DMS79 treated with DMSO at 0.1 percent for 48 hours (cell line): ENCODE measurements at places on chromosomes 13 and 19.

DNA sequence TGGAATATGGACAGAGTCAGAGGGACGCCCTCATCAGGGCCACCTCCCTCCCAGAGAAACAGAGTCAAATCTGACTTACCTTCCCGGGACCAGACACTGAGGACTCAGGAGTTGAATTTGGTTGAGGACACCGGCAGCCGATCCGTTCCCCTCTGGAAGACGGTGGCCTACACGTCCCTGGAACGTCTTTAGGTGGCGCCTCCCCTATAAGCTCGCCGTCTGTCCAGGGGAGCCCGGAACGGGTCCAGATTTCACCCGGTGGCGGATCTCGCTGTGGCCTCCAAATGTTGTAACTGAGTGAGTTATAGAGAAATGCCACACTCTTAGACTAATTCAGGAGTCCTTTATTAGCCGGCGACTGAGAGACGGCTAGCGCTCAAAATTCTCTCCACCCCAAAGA lies 9.0 kb downstream of the TNFSF14 start:
- no peak for DNase-seq

DNA sequence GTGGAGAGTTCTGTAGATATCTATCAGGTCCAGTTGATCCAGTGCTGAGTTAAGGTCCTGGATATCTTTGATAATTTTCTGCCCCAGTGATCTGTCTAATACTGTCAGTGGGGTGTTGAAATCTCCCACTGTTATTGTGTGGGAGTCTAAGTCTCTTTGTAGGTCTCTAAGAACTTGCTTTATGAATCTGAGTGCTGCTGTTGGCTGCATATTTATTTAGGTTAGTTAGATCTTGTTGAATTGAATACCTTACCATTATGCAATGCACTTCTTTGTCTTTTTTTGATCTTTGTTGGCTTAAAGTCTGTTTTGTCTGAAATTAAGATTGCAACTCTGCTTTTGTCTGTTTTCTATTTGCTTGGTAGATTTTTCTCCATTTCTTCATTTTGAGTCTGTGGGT lies 15.4 kb downstream of the AP1M1 start:
- no peak for DNase-seq

- no peak for DNase-seq
These were observed 3.8 kb downstream of the LCP1 start for GRCh38 chr13:46178143-46178542.

GRCh38 chr13:72970956-72971355 lies 87.8 kb upstream of the KLF5 start:
- no peak for DNase-seq

DNA sequence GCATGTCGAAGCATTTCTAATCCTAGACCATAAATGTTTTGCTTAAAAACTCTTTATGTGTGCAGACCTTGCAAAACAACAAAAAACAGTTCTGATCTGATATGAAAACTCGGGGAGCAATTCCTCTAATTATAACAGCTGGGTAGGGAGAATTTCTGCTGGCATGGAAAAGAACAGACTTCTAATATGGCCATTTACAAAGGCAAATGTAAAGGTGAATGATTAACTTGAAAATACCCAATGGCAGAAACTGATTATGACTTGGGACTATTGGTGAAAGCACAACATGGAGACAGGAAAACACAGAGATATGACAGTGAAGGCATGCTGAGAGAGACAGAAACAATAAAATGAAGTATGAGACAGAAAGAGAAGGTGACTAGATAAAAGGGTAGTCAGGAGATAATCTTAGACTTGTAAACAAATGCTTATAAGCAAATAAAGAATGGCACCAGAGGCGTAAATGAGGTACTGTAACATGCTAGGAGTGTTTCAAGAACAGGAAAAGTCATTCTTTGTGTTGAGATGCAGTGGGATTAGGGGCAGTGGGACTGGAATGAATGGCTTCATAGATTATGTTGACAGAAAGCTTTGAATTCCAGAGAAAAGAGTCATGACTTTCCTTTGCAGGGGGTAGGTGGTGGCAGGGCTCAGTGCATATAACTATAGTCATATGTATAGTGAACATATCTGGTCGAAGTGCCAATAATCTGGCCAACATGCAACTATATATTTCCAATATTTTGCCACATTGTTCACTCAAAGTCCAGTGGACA lies 393.0 kb downstream of the ITGBL1 start:
- DNase-seq, result no peak

- no peak for DNase-seq
These were observed 675 bp downstream of the PPP1R14A start for GRCh38 chr19:38255383-38256014.

- no peak for DNase-seq
These were observed 294.1 kb downstream of the DLEU7 start for GRCh38 chr13:50549221-50549942.

- no peak for DNase-seq
These were observed 14.6 kb downstream of the AP3D1 start for GRCh38 chr19:2136796-2137195.

- no peak for DNase-seq
These were observed 2.9 kb upstream of the C13orf42 start for GRCh38 chr13:51113969-51114368.

- DNase-seq, result no peak
These were observed 77.5 kb downstream of the WTIP start for GRCh38 chr19:34559045-34559444.
